ENCODE measurements at places on chromosomes 12 and 14.

DNA sequence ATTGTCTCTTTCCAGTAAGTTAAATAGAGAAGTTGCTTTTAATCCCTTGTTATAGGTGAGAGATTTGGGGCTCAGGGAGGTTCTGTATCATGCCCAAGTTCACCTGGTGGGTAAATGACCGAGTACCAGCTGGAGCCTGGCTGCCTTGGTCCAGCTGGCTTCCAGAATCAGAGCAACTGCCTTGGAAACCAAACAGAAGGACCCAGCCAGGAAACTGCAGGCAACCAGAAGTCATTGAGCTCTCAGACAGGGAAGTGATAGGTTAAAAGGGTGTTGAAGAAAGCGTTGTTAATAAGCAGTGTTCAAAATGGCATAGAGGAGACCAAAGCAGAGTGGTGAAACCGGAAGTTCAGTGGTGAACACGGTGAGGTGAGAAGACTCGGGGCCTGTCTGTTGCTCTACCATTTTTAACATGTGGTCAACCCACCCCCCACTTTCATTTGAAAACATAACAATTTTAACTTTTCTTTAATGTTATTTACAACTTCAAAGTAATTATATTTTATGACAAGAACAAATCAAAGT, 54.9 kb downstream of the PLEKHG7 start:
- no peak for DNase-seq

- no peak for DNase-seq
These were observed 476.9 kb downstream of the LRIG3 start for GRCh38 chr12:58443273-58443980.

DNA sequence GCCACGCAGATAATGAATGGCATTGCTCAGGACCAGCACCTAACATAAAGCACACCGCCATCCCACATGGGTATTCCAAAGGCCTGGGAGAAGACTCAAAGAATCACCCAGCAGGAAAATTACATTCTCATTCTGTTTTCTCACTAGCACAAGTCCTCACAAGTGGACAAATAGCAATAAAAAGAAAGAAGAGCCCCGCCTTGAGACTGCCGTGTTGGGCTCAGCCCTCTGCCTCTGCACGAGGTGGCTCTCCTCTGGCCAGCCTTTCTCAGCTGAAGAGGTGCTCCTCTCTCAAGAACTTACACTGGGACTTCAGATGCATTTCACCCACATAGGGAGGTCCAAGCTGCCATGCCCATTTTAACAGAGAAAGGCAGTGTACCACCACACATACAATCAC, 207.5 kb downstream of the SPTSSA start:
- no peak for DNase-seq

- DNase-seq: no peak
These were observed 28.1 kb downstream of the ETNK1 start for GRCh38 chr12:22653075-22653474.

- DNase-seq: no peak
These were observed 68.3 kb upstream of the AMN start for GRCh38 chr14:102854091-102854703.

DNA sequence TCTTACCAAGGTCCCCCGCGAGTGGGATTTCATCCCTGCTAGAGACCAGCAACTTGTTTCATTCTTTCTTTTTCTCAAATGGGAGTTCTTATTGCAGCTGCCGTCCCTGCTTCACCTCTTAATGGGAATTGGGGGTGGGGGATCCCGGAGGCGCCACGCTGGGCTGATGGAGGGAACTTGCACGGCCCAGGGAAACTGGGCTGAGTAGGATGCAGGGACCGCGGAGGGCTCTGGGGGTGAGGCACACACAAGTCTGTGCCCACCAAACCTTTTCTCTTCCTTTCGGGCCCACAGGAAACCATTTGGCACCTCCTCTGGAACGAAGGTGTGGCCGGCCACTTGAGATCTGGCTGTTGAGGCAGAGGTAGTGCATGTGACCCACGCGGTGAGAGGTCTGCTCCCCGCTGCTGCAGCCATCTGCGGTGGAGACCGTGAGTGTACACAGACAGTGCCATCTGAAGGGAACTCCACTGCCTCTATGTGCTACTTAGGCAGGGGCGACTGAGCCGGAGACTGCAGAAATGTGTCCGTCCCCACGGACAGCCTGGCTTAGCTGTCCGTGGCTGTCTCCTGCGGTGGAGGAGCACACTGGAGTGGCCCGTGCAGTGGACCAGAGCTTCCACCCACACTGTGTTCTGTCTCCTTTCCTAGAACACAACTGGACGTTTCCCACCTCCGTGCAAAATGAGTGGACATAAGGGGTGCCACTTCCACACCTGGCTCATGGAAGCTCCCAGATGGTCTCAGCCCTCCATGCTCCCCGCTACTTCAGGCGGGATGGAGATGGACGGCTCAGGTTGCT, 42.1 kb upstream of the TESC start:
- DNase-seq: no peak

DNA sequence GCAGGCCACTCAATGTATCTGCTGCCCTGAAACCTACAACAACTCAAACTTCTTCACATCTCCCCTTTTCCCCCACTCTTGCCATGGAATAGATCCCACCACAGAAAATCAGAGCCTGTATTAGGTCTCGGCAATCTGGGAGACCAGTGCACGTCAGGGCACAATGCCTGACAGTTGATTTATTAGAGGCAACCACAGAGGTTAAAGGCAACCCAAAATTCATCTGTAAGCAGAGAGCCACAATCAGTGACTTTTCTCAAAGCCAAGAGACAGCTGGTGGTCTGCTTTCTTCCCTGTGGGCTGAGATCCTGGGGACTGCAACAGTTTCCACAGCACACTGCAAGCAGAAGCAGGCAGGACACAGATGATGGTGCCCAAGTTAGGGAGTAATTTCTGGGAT, 169.0 kb upstream of the NTF3 start:
- no peak for DNase-seq

DNA sequence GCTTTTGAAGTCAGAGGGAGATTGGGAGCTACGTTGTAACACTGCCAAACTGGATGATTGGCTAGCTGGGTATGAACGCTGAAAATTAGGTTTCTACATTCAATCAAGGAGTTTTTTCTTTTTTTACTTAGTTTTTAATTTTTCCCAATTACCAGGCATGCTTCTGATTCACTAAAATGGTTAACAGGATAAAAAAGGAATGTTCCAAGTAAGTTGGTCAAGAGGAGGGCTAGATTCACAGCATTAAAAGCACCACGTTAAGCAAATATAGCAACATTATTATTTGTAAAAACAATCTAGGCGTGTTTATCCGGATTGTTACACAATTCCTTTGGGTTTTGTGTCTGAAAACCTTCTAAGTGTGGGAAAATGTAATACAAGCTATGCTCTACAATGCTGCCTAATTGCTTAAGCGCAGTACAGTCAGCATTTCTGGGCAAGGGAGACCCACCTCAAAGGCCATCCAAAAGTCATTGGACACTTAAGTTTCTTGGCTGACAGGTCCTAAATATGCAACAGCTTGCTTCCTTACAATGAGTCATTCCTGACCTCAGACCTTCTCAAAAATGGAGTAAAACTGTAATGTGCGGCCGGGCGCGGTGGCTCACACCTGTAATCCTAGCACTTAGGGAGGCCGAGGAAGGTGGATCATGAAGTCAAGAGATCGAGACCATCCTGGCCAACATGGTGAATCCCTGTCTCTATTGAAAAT, 1.2 kb downstream of the RPLP0 start:
- peak; percentile 63 for DNase-seq

Data from PC-9 (cell line).